ENCODE measurements at places on chromosomes 5 and 9. TPM values are rescaled to one million over a fixed set of nuclear protein-coding genes. Genes with fewer than 3 reads are reported as not detected.

CCNJL gene
- 11.3 TPM for total RNA-seq

UGT3A1 gene
- not detected for total RNA-seq

DNAH5 gene
- 0.02 TPM for total RNA-seq

LRRC70 gene
- total RNA-seq = 1.8 TPM

LHX6 gene
- 6.2 TPM for total RNA-seq

LHX3 gene
- total RNA-seq = not detected

SOX30 gene
- 0.17 TPM for total RNA-seq

KCTD16 gene
- total RNA-seq = 0.42 TPM

FAXDC2 gene
- total RNA-seq = 31.5 TPM

BTNL8 gene
- not detected for total RNA-seq

FOXI1 gene
- total RNA-seq = not detected

FCN1 gene
- total RNA-seq = 1.7 TPM

SLC25A2 gene
- not detected for total RNA-seq

PCDHB16 gene
- 2.5 TPM for total RNA-seq

LVRN gene
- total RNA-seq = 0.19 TPM

- no peak for DNase-seq
Observed at GRCh38 chr5:8461543-8461942, 592.6 kb downstream of the MTRR start.

DNA sequence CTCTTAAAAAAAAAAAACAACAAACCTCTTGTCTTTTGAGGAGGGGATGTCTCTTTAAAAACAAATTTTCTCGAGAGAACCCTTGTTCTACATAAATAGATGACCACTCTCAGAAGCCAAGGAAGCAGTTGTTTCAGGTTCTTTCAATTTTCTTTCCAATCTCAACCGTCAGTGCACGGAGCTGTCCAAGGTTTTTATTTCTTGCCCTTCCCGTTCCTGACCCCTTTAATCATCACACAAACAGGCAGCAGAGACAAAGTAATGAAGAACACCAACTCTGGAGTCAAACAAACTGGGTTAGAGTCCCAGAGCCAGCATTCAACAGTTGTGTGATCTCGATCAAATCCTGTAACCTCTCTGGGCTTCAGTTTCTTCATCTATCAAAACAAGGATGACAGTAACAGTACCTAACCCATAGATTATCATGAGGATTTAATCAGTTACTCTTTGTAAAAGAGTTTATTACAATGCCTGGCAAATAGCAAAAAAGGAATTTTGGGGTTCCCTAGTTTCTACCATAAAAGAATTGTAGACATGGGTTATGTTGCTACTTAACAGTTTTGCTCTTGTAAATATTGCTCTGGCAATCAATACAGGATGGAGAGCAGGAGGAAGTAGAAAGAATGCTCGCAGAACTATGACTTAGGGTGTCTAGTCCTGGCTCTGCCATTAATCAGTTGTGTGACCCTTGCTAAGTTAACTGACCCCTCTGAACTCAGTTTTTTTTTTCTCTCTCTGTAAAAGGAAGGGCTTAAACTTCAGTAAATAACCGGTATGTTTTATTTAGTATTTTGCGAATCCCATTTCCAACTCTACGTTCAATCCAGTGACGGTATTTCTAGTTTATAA is 1.0 kb upstream of the NIM1K start:
- no peak for DNase-seq

GRCh38 chr5:166708291-166708690 is 1583.2 kb upstream of the WWC1 start:
- no peak for DNase-seq

DNA sequence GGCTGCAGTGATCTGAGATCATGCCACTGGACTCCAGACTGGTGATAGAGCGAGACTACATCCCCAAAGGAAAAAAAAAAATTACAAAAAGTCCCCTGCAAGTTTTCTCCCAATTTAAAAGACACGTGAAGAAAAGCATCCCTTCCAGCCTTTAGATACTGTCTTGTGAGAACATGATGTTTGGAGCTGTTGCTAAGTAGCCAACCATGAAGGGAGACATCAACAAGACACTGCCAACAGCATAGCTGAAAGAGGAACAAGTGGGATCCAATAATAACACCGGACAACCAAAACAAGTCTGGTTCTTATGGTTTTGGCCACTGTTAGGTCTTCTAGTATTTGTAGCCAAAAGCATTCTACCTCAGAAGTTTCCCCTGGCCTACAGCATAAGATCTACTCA is 118.9 kb upstream of the CCDC180 start:
- DNase-seq = no peak

DNA sequence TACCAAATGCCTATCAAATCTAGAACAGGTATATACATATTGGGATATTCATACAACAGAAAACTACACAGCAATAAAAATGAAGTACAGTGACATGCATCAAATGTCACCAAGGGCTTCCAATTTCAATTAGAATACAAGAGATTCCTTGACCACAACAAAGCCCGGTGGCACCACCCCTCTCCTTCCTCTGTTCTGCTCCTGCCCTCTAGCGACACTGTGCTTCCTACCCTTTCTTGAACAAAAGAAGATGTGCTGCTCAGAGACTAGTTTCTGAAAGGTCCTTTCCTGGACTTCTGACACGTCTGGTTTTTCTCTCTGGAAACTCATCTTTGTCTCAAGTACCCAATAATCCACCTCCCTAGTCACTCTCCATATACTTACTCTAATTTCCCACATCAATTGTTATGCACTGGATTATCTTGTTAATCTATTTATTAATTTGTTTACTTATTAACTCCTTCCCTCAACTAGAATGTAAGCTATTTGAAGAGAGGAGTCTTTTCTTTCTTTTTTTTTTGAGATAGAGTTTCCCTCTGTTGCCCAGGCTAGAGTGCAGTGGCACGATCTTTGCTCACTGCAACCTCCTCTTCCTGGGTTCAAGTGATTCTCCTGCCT is 70.4 kb upstream of the CTSV start:
- DNase-seq = peak; percentile 30

DNA sequence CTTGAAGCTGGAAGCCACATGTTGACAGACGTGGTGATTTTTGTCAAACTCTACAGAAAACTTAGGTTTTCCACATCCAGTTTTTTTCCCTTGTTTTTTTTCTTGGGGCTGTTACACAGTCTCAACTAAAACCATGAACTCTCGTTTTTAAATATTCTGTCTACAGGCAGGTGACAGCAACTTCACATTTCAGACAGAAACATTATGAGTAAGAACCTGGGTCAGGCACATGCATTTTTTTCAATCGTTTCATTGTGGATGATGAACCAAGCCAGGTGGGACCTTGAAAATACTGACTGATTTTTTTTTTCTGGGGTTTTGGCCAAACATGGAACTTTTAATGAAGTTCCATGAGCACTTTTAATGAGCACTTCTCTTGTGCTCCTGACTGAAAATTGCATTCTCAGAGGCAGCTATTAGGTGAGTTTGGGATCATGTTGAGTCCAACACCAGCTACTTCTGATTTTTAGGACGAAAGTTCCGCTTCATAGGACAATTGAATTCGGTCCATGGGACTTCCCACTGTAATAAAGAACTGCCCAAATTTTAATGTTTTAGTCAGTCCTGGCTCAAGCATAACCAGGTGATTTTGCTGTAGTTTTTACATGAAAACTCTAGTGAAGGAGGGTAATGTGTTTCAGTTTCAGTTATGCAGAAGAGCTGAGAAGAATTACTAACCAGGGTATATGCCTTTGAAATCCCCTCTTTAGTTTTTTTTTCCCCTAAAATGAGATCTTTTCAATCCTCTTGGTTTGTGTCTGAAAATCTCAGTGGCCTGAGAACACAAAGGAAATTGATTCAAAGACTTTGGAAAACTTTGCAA is 93.2 kb upstream of the ADAMTS16 start:
- no peak for DNase-seq

- no peak for DNase-seq
Observed at GRCh38 chr5:138849439-138849838, 25.7 kb downstream of the LRRTM2 start.

DNA sequence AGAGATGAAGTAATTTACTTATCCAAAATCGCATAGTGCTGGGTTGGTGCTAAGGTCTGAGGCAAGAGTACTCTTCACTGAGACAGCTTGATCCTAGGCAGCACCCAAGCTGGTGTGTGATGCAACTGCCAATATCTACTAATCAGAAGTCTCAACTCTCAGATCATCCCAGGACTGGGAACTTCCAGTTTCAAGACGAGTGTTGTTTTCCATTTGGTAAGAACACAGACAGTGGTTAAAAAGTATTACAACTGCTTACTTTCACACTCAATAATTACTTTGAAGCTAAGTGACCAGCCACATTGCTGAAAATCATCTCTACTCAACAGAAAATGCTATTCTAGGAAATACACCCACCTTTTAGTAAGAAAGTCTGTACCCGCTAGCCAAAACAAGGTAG is 45.3 kb downstream of the FBXW11 start:
- no peak for DNase-seq

DNA sequence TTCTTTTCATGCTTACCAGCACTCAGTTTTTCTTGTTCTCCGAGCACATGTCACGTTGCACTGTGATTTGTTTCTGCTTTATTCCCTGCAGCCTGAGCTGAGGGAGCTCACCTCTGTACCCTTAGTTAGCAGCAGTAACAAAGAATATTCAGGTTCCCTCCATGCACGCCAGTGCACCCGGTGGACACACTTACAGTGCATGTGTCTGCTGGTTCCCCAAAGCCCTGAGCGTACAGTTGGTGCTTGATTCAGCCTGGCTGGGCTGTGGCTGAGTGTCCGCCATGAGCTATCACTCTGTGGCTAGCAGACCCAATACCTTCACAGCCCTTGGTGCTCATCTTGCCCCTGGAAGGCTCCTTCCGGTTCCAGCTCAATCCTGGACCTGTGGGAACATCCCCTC is 93.5 kb downstream of the MVB12B start:
- DNase-seq = no peak

- no peak for DNase-seq
Observed at GRCh38 chr9:34684145-34684544, 6.9 kb downstream of the CCL19 start.

GRCh38 chr9:120396931-120397330 is 183.0 kb downstream of the CDK5RAP2 start:
- DNase-seq = no peak

DNA sequence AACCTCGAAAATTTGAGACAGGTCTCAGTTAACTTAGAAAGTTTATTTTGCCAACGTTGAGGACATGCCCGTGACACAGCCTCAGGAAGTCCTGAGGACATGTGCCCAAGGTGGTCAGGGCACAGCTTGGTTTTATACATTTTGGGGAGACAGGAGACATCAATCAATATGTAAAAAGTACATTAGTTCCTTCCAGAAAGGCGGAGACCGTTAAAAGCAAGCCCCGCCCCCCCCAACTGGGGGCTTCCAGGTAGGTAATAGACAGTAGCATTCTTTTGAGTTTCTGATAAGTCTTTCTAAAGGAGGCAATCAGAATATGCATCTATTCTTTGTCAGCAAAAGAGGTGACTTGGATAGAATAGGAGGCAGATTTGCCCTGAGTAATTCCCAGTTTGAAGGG is 599 bp upstream of the MOCS2 start:
- no peak for DNase-seq

- DNase-seq = no peak
Observed at GRCh38 chr9:110986529-110986928, 51.7 kb downstream of the LPAR1 start.

- DNase-seq = no peak
Observed at GRCh38 chr5:493119-493701, 31.0 kb downstream of the SLC9A3 start.

- DNase-seq = no peak
Observed at GRCh38 chr9:119175581-119175980, 193.7 kb downstream of the BRINP1 start.

DNA sequence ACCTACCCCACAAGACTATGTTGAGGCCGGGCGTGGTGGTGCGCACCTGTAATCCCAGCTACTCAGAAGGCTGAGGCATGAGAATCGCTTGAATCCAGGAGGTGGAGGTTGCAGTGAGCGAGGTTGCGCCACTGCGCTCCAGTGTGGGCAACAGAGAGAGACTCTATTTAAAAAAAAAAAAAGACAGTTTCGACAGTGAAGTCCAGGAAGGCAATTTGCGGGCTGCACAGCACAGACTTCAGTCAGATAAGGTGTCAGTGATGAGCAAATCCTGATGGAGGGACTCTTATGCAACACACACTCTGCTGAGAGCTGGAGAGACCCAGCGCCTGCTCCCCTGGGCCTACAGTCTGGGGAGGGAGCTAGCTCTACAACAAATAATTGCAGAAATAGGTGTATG is 14.2 kb downstream of the CCNJL start:
- DNase-seq = no peak

DNA sequence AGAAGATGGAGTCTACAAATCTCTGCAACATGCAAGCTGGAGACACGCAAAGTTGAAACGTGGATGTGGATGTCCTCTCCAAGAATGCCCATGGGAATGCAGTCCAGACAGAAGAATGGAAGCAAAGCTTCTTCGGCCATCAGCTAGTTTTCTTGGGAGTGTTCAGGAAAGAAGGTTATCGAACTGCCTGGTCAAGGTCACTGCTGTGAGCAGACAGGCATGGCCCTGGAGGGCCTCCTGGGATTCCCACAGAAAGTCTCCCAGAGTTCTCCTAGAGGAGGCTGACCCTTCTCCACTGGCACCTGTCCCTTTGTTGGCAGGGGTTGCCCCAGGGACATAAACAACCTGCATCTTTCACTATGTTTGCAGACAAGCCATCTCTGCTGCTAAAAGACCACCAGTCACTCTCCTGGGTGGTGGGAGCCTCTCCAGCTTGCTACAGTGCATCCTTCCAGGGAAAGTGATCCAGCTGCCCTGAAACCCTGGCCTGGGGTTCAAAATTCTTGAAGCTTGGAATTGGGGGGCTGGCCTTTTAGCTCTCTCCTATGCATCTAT is 265.8 kb downstream of the SYK start:
- DNase-seq = no peak

DNA sequence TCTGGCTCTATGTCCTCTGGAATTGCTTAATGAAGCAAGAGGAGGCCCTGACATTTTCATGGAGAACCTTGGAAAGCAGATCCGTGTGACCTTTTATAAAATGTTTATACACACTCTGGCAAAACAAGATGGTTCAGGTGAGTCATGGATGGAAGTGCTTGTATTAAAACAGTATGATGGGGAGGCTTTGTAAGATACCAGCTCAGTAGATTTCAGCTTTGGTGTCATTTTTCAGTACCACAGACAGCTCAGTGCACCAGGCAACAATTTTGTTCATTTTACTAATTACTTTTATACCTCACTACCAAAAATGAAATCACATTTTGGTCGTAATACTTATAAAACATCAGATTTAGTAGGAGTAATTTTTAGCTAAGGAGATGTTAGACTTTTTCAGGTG is 5.2 kb downstream of the KCNN2 start:
- DNase-seq = no peak

DNA sequence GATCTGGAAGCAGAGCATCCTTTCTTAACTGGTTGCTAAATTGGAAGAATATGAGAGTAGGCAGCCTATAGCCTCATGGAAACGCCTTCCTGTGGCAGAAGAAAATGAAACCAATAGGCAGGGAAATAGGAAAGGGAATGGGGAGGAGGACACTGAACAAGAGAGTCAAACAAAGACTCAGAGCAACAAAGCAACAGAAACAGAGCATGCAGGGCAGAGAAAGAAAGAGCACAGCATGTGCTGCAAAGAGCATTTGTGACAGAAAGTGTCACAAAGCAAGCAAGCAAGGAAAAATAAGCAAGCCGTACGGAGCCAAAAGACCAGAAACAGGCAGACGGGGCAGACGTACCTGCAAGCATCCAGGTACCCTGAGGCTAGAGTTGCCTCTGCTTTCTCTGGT is 123.1 kb downstream of the RAPGEF6 start:
- no peak for DNase-seq
